ENCODE measurements at places on chromosomes 13 and 19. TPM values are rescaled to one million over a fixed set of nuclear protein-coding genes. Genes with fewer than 3 reads are reported as not detected.

GRCh38 chr13:71751073-71751472 lies 115.9 kb downstream of the DACH1 start:
- DNase-seq: peak; percentile 57

- no peak for DNase-seq
These were observed 8.8 kb upstream of the ZNF541 start for GRCh38 chr19:47581605-47582319.

- DNase-seq: no peak
These were observed 840 bp upstream of the LILRA4 start for GRCh38 chr19:54339646-54340358.

DNA sequence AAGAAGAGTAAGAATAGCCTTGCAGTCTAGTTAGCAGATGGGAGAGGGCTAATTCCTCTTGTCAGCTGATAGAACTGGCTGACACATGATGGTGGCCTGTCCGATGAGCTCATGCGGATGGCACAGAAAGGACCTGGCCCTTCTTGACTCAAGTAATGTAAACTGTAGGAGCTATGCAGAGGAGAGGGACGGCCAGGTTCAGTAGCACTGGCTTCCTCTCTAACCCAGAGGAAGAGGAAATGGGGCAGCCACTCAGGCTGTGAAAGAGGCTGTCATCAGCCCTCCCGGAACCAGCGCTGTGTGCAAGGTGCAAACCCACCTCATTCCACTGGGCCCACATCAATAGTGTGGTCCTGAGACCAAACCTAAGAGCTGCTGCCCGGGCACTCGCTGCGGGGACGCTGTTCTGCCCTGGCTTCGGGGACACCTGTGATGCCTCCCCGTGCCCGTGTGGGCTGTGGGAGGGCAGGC lies 30.8 kb upstream of the USE1 start:
- no peak for DNase-seq

- DNase-seq: no peak
These were observed 260.4 kb upstream of the MAB21L1 start for GRCh38 chr13:35736876-35737275.

Gene CABP5
- total RNA-seq: not detected

Gene OR4F17
- total RNA-seq: not detected

All from fibroblast of lung (primary cell).